NCI-H2081 treated with DMSO at 0.1 percent for 48 hours (cell line): ENCODE measurements at places on chromosomes 16 and 17.

DNA sequence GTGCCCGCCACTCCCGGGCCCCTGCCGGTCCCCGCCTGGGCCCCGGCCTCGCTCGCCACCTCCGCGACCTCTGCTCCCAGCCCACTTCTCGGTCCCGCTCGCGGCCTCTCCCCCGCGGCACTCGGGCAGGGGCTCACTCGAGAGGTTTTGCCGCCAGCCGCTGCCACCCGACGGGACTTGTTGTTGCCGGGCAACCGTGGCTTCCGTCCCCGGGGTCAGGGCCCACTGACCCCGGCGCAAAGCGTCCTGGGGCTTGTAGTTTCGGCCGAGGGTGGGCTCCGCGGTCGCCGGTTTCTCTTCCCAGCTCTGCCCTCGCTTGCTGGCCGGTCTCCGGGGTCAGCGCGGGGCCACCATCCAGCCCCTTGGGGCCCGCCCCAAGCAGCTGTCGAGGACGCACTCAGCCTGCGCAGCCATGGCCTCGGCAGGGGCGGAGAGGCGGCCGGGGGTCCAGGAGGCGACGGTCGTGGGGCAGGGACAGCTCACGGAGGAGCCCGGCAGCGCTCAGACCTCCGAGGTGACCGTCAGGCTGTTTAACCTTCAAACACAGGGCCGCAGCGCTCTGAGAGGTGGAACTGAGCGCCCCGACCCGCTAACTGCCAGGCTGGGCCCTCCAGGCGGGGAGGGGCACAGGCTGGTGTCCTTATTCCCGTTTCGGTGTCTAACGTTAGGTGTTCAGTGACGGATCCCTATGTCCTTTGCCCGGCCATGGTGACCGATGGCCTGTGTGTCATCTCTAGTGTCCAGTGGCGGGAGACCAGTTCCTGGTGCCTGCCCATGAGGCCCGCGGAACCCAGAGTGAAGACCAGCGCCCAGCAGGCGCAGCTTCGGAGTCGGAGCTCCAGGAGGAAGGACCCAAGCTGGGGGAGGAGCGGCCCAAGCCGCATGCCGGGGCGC is at the start of the genes C16orf86 and ENKD1:
Gene C16orf86 (plus strand): TSS at position 256 of the 894 bp plus-strand sequence. CDS start 157 bp downstream, at position 413.
Gene ENKD1 (minus strand): TSS at position 192 of the 894 bp plus-strand sequence. CDS start 308 bp downstream, outside the sequence.
- DNase-seq = no peak

- no peak for DNase-seq
Observed at GRCh38 chr16:55566432-55567175, at the start of gene CAPNS2. CAPNS2 (plus strand) TSS chr16:55566684; CDS start chr16:55566757, 73 bp downstream.

GRCh38 chr17:80523956-80524712 is 20.5 kb upstream of the RPTOR start:
- no peak for DNase-seq

DNA sequence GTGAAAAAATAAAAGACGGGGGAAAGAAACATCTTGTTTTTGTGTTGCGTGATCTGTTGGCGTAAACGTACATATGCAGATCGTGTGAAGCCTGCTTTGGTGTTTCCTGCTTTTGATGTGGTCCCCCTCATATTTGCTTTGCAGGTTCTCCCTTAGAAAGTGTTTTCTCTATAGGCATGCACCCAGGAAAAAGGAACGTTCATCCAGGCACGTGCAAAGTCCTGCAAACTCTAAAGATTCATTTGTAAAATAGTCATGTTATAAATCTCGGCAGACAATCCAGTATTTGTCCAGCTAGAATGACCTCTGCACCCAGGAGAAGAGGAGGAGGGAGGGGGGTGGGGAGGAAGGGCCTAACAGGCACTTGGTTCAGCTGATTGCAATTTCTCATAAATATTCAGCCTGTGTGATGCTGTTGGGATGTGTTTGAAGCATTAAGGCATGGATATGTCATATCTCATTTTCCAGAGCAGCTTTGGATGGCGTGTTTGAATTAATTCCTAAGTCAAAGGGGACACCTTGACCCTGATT is 40.3 kb upstream of the DDX52 start:
- DNase-seq = no peak

DNA sequence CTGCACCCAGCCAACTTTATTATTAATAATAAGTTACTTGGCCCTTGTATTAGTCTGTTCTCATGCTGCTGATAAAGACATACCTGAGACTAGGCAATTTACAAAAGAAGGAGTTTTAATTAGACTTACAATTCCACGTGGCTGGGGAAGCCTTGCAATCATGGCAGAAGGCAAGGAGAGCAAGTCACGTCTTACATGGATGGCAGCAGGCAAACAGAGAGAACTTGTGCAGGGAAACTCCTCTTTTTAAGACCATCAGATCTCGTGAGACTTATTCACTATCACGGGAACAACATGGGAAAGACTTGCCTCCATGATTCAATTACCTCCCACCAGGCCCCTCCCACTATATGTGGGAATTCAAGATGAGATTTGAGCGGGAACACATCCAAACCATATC is 47.7 kb downstream of the SYT17 start:
- DNase-seq = no peak

- DNase-seq = no peak
Observed at GRCh38 chr17:917391-917811, 62.2 kb downstream of the NXN start.

DNA sequence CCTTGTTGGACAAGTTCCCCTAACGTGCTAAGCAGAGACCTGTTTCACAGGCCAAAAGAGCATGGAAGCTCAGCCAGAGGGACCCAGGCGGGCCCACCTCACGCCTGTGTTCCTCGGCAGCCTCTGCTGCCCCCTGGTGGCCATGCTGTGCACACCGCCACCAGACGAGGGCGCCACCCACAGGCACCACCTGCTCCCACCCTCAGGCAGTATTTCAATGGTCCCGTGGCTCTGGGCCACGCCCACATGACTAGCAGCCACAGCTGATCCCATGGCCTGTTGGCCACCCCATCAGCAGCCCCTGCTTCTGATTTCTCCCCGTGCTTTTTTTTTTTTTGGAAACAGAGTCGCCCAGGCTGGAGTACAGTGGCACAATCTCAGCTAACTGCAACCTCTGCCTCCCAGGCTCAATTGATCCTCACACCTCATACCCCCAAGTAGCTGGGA is 18.9 kb downstream of the MPG start:
- DNase-seq = peak; percentile 45

DNA sequence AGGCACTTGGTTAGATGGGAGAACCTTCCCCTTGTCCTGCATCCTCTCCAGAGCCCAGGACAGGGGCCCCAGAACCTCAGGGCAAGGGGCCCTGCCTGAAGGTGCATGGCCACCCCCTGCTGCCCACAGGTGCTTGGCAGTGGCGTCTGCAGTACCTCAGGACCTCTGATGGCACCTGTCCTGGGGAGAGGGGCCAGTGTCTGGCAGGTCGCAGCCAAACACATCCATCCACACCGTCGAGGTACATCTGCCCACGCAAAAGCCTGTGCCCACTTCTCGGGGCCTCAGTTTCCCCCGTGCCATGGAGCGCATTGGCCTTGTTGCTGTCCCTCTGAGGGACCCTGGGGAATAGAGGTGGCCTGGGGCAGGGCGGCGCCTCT is 9.3 kb downstream of the MAP2K3 start:
- DNase-seq = no peak

GRCh38 chr17:72539981-72540897 is 419.4 kb downstream of the SOX9 start:
- DNase-seq = peak; percentile 38

DNA sequence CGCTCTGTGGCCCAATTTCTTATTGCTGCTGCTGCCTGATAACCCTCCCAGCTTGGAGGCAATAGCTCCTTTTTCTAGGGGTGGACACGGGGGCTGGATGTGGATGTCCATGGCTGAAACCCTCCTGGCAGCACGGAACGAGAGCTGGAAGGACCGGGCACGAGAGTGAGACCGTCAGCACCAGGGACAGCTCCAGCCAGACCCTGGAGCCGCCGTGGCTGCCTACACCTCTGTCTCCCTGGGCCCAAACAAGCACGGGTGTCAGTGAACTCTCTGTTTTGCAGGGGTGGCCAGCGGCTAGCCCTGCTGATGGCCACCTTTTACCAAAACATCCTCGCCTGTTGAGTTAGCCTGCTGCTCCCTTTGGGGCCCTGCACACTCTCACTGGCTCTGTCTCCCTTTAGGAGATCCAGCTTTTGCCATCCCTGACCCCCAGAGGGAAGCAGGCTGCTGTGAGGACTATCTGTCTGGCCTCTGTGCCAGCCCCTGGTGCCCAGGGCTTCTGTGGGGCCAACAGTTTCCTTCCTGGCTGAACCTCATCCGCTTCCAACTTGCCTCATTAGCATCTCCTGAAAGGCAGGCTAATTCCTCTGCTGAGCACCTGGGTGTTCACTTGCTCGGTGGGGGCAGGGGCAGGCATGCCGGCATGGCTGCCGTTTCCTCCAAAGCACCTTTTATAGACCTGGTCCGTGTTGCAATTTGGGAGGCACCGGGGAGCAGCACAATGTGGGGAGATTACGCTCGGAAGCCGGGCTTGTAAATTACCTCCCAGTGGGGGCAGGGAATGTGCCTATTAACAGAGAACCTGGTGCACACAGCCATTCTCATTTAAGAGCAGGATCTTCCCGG is 118.1 kb downstream of the ENGASE start:
- no peak for DNase-seq

DNA sequence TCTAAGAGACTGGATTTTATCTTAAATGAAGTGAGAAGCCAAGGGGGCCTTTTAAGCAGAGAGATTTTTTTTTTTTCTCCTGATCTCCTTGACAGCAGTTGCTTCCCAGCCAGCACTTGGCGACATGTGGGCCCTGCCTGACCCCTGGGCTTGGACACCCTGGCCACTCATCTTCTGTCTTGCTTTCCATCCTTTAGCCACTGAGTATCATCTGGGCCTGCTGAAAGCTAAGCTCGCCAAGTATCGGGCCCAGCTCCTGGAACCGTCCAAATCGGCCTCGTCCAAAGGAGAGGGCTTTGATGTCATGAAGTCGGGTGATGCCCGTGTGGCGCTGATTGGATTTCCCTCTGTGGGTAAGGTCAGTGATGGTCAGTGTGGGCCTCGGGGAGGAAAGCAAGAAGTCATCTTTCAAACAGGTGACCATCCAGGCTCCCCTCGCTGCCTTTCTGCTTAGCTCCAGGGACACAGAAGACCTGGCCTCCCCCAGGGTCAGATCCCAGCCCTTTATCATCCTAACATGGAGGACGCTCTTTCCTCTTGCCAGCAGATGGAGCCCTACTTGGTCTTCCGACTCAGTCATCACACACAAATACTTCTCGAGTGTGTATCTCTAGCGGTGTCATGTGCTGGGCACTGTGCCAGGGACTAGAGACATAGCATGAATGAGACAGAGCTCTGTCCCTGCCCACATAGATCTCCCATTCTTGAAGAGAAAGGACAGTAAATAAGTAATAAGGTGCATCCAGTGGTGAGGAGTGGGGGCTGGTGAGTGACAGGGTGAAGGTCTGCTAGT is 6.1 kb downstream of the DRG2 start:
- DNase-seq = no peak

- no peak for DNase-seq
Observed at GRCh38 chr17:68424861-68425260, 32.4 kb downstream of the WIPI1 start.

GRCh38 chr17:61218438-61218837 is 181.2 kb upstream of the TBX2 start:
- no peak for DNase-seq

DNA sequence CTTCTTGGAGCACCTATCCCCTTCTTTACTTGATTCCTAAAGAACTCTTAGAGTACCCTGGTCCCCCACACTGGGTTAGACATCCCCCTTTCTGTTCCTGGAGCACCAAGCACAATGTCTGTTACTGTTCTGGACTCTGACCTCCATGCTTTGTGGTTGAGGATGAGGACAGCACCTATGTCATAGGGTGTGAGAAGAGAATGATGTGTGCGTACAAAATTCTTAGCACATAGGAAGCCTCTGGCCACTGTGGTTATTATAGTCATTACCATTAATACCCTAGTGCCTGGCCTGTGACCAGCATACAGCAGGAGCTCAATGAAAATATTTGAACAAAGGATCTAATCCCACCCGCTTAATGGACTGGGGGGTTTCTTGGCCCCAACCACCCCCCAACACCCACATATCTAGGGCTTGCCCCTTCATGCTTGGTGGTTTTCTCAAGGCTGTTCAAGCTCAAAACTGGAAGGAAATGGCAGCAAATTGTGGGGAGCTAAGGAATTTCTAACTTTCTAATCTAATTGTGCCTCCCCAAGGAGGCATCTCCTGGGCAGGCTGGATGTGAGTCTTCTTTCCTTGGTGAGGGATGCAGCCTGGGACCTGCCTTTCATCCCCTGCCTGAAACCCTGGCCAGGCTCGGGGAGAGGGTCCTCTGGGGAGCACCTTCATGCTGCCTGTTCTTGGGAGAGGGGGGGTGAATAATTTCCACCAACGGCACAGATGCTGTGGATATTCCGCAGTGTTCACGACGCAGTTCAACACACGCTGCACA is 1.5 kb upstream of the CMIP start:
- DNase-seq = no peak

GRCh38 chr16:12553191-12553590 is 250.5 kb downstream of the CPPED1 start:
- DNase-seq = no peak

DNA sequence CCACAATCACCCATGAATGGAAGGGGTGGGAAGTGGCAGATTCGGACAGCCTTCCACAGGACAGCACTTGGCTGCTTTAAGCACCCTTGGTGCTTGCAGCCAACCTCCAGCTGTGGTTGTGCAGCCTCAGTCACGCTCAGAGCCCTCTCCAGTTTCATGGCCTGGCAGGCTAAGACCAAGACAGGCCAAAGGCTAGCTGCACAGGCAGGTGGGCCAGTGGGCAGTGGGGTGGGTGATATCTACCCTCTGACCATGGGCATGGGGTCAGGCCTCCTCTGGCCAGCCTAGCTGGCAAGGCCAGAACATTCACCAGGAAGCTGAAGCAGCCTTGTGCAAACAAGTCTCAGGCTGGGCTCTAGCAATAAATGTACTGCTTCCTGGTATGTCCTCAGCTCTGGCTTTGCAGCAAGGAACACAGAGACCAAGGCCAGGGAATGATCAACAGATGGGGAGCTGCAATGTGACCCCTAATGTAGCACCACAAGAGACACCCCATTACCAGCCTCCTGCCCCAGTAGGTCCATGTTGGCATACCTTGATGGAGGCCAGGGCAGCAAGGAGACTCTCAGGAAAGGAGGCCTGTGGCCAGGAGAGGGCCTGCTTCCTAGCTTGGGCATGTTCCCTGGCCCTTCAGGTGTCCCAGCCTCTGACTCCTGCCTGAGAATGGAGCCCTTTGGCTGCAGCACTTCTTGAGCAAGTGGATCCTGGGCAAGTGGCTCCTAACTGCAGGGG is 20.9 kb downstream of the HSD11B2 start:
- DNase-seq = no peak

- DNase-seq = no peak
Observed at GRCh38 chr17:63476854-63477479, at the start of gene ACE. ACE (plus strand) TSS chr17:63477061; CDS start chr17:63477095, 34 bp downstream.

DNA sequence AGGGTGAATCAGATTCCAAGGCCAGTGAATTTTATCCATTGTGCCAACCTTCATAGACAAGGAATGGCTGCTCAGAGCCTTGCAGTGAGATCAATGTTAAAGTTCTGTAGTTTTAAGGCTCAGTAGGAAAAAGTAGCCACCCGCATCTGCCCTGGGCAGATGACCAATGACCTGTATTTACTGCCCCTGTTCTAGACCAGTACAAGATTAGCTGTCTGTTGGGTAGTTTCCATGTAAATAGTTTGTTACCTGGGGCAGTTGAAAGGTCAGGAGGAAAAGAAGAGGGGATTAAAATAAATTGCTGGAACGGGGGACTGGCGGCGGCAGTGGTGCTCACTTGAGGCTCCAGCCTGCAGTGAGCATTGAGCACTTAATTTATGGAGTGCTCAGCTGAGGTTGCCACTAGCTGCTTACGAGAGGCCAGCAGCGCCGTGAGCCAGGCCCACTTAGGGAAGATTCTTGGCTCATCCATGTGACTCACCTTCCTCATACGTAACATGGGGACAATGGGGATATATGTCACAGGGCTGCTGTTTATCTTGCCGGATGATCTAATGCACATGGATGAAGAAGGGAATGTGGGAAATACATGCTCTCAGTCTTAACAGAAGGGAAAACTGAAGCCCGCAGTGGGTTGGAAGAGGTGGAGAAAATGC is 10.7 kb upstream of the NOS2 start:
- no peak for DNase-seq

- no peak for DNase-seq
Observed at GRCh38 chr16:53476867-53477266, 26.1 kb downstream of the AKTIP start.
